ENCODE measurements at places on chromosomes 6 and 20. TPM values are rescaled to one million over a fixed set of nuclear protein-coding genes. Genes with fewer than 3 reads are reported as not detected.

- no peak for DNase-seq
Observed at GRCh38 chr6:169931261-169931660, 179.8 kb downstream of the ERMARD start.

GRCh38 chr6:112701201-112701600 is 354.1 kb downstream of the RFPL4B start:
- DNase-seq = no peak

DNA sequence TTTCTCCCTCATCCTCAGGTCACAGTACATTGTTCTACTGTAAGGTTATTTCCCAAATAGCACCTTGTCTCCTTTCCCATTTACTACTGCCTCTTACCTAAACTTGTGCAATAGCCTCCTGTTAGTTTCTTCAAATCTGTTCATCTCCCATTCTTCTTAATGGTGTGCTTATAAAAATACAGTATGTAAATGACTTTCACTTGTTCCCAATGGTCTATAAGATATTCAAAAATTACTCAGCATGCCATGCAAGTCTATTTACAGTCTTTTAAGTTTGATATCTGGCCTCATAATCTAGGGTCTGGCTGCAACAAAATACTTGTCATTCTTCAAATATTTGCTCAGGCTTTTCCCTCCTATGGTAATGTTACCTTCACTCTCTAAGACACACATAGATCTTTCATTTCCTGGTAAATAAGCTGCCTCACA is 31.5 kb upstream of the RHAG start:
- no peak for DNase-seq

GRCh38 chr20:33400812-33401183 is 521 bp downstream of the CDK5RAP1 start:
- DNase-seq = no peak

DNA sequence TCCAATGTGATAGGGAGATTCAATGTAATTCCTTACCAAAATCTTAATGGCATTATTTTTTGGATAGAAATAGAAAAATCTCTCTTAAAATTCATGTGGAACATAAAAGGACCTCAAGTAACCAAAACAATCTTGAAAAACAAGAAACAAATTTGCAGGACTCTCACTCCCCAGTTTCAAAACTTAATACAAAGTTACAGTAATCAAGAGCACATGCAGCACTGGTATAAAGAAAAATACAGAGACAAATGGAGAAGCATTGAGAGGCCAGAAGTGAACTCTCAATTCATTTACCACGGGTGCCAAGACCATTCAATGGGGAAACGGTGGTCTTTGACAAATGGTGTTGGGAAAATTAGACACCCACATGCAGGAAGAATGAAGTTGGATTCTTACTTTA is 7.8 kb upstream of the TSBP1 start:
- DNase-seq = no peak

DNA sequence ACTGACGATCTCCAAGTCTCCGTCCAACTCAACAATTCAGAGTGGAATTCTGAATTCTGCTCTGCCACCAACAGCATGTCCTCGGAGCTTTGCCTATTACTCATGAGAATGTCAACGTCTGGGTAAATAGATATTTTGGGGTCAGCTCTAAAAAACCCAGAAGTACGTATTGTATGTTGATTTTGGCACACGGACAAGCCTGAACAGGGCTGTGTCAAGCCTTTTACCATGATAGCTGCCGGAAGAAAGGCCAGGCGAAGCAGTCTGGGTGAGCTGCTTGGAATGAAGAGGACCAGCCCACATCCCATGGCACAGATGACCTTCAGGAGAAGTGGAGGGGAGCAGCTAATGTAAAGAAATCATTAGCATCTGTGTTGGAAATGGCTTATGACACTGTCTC is 88.0 kb upstream of the JAG1 start:
- DNase-seq = no peak

DNA sequence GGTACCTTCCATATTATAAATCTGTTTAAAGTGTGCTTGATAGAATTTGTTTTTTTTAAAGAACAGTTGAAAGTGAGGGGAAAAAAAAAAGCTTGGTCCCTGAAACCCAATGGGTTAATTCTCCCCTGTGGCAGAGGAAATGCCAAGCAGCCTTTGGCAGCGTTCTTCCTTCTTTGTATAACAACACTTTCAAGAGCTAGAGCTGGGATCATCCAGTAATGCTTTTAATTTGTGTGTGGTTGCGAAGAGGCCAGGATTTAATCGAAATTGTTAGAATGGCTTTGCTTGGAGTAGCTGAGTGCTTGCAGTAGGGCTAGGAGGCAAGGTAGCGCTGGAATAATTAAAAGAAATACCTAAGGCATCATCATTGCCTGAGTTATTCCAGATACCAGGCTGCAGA is 692.0 kb downstream of the DHX35 start:
- DNase-seq = no peak

DNA sequence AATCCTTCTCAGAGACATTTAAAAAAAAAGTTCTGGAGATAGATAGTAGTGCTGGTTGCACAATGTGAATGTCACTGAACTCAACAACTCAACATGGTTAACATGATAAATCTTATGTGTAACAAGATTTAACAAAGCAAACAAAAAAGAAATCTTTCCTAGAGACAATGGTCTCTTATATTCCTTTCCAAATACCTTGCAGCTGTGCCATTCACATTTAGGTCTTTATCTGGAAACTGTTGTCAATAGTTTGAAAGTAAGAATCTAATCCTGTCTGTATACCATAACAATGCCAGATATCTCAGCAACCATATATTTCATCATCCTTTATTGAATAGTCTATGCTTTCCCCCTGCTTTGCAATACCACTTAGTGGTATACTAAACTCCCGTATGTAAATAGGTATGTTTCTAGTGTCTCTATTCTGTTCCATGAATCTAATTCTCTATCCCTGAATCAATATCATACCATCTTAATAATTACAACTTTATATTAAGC is 2.1 kb downstream of the SERAC1 start:
- DNase-seq = no peak

GRCh38 chr20:17806107-17806506 is 106.3 kb downstream of the BANF2 start:
- no peak for DNase-seq

- no peak for DNase-seq
Observed at GRCh38 chr6:34149831-34150400, 4.0 kb upstream of the GRM4 start.

- no peak for DNase-seq
Observed at GRCh38 chr20:41177636-41178035, 40.3 kb downstream of the PLCG1 start.

DNA sequence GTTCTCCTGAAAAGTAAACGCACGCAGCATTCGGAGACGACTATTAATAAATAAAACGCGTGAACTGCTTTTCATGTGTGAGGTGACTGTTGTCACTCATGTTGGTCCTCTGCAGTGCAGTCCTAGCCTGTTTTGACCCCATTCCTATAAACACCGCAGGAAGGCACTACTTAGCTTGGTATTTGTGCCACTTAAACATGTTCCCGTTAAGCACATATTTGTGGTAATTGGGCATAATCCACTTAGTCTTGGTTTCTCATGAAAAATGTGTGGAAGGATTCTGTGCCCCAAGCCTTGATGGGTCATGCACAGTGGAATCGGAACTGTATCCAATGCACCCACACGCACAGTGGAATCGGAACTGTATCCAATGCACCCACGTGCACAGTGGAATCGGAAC is 313.9 kb downstream of the THBS2 start:
- no peak for DNase-seq

DNA sequence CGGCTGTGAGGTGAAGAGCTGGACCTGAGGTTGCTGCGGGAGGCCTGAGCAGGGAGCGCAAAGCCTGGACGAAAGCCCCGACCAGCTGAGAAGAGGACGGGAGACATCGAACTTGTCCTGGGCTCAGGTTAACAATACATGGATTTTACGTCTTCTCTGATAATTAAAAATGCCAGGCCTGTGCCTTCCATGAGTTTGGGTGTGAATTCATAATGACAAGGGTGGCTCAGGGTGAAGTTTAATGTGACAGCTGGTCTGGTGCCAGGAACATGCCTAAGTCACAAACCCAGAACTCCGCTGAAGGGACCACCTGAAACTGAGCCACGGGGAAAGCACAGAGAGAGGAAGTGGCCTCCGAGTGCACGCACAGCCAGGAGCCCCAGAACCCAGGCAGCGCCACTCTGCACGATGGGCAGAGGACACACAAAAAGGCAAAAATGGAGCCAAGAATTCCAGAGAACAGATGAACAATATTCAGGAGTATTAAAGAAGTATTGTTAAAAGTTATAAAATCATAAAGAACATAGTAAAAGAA is 150.1 kb upstream of the RPS6KA2 start:
- no peak for DNase-seq

DNA sequence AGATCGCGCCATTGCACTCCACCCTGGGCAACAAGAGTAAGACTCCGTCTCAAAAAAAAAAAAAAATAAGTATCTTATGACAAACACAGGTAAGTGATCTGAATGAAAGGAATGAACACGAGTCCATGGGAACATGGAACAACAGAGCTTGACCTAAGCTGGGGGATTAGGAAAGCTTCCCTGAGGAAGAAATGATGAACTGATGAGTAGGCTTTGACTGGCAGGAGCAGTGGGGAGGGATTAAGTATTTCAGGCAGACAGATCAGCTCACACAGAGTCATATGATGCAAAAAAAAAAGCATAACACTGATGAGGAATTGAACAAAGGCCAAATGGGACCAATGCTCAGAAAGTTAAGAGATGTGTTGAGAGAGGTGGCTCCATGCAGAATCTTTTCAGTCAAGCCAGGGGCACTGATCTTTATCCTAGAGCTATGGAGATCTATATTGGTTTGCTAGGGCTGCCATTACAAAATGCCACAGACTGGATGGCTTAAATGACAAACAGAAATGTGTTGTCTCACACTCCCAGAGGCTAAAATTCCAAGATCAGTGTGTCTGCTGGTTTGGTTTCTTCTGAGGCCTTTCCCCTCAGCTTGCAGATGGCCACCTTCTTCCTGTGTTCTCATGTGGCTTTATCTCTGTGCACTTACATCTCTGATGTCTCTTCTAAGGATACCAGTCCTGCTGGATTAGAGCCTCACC is 85.6 kb downstream of the ANKRD6 start:
- no peak for DNase-seq

GRCh38 chr6:42051268-42051653 is 937 bp downstream of the TAF8 start:
- DNase-seq = no peak

- DNase-seq = no peak
Observed at GRCh38 chr6:45952546-45952945, 63.1 kb downstream of the CLIC5 start.

- DNase-seq = peak; percentile 96
Observed at GRCh38 chr20:35305682-35306556, 13.7 kb upstream of the FAM83C start.

DNA sequence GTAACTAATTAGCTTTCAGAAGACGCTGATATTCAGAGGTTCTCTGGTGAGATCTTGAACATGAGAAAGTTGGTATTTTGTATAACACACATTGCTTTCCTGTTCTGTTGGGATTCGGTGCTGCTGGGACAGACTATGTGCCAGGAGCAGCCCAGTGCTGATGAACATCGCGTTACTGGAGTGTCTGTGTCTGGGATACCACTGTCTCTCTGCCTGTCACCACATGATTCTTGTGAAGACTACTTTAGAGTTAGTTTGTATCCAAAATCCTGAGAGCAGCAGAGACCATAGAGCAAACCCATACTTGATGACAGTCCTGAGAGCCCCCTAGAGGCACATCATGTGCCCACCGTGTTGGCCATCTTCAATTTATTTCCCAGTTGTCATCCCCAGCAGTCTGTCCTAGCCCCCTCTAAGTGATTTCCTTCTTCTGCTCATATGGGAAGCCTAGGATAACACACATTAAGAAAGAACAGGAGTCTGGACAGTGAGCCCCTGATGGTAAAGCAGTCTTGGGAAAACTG is 41.8 kb upstream of the TINAG start:
- DNase-seq = no peak

DNA sequence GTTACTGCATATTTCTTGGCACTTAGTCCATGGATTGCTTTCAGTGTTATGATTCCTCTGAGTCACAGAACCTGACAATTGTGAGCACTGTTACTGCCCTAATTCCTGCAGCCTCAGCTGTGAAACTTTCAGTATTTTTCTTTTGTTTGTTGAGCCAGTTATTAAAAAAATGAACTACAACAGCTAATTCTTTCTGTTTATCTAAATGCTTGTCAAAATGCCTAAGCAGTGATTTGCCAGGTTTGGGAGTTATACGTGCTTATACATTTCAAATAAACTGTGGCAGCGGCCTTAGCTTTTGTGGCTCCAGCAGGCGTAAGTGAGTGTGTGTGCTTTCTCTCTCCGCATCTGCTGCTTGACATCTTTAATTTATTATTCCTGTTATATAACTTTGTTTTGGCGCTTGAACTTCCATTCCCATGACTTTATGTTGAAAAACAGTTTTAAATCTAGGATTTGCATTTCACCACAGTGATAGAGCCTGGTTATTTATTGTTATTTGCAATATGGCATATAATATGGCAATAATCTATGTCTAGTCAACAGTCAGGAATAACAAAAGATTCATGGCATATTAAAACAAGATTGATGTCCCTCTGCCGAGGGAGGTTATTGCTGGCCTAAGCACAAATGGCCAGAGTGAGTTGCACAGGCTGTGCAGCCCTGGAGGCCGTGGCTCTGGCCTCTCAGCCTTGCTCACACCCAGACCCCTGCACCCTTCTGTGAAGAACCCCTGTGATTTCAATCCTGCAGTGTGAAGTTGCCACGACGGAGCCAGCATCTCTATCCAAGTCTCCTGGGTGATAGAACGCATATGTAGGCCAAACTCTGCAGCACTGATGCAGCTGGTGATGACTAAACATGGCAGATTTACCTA is 303.4 kb downstream of the THBS2 start:
- DNase-seq = no peak

DNA sequence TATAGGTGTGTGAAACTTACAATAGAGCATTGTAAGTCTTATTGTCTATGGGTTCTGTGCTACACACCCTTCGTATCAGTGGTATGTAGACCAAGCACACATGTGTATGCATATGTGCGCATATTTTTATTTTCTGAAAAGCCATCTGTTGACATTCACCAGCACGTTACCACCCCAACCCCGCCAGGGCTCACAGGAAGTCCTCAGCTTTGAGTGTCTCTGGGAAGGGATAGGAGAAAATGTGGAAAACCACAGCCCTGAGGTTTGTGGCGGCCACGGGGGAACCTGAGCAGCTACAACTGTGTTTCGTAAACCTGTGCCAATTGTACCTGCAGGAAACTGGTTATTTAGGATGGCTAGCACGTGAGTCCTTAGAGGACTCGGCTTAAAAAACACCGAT is 123.3 kb upstream of the PHACTR3 start:
- DNase-seq = no peak

GRCh38 chr6:20877008-20877937 is 343.0 kb downstream of the CDKAL1 start:
- peak; percentile 89 for DNase-seq

FAM110A gene
- total RNA-seq = 2.8 TPM

MCHR2 gene
- not detected for total RNA-seq

TOX2 gene
- total RNA-seq = 2.4 TPM

TFAP2C gene
- total RNA-seq = not detected

EDN3 gene
- total RNA-seq = not detected

C6orf52 gene
- 0.26 TPM for total RNA-seq

DYNLT1 gene
- 129 TPM for total RNA-seq

TGM2 gene
- 674 TPM for total RNA-seq

HS3ST5 gene
- total RNA-seq = not detected

CST2 gene
- not detected for total RNA-seq

OR2J3 gene
- not detected for total RNA-seq

COL9A3 gene
- 0.20 TPM for total RNA-seq

FAM162B gene
- total RNA-seq = 0.35 TPM

MEP1A gene
- not detected for total RNA-seq

Data from pulmonary artery endothelial cell (primary cell).